ENCODE measurements at places on chromosomes 7 and 10. TPM values are rescaled to one million over a fixed set of nuclear protein-coding genes. Genes with fewer than 3 reads are reported as not detected.

GRCh38 chr10:48595539-48595932, 9.3 kb downstream of the ARHGAP22 start:
- no peak for DNase-seq

GRCh38 chr7:127609297-127609696, 8.6 kb downstream of the PAX4 start:
- DNase-seq: no peak

Gene FAM237B
- total RNA-seq: not detected

Gene GIGYF1
- 104 TPM for total RNA-seq

Gene ANXA11
- 134 TPM for total RNA-seq

- no peak for DNase-seq
Measured at GRCh38 chr7:47423196-47423595, 158.7 kb downstream of the TNS3 start.

GRCh38 chr10:132942101-132943057, at the start of gene CFAP46:
CFAP46 (minus strand) TSS chr10:132942570; CDS start chr10:132942484, 86 bp downstream.
- DNase-seq: no peak

DNA sequence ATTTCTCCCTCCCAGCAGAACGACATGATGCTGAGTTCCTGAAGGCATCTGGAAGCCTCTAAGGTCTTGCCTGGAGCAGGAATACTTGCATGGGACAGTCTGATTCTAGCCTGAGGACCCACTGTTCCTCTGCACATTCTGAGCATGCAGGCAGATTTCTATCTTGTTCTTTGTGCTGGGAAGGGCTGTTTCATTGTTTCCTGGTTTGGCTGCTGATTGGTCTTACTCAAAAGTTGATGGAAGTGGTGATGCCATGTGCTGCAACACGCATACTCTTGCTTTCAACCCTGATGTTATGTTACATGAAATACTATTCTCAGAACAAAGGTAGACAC, 307.0 kb downstream of the GATA3 start:
- DNase-seq: no peak

- no peak for DNase-seq
Measured at GRCh38 chr10:78996792-78997129, 72.0 kb upstream of the ZMIZ1 start.

Gene ZNF33A
- 51.1 TPM for total RNA-seq

Gene OPN4
- total RNA-seq: not detected
